Activated naive CD4-positive, alpha-beta T cell treated with anti-CD3 and anti-CD28 coated beads for 36 hours (primary cell): ENCODE measurements at places on chromosomes 2 and 18. TPM values are rescaled to one million over a fixed set of nuclear protein-coding genes. Genes with fewer than 3 reads are reported as not detected.

Gene KIF5C
- total RNA-seq, result 18.6 TPM

Gene SERPINB4
- total RNA-seq, result not detected

Gene AMER3
- not detected for total RNA-seq

Gene MRPL33
- total RNA-seq, result 60.5 TPM

Gene NR4A2
- 32.9 TPM for total RNA-seq

Gene MALL
- total RNA-seq, result 0.38 TPM

Gene CD8B2
- total RNA-seq, result not detected

Gene SLC40A1
- total RNA-seq, result 3.8 TPM

Gene IL36A
- total RNA-seq, result not detected

Gene TRIM43
- total RNA-seq, result not detected

Gene TUBA4B
- total RNA-seq, result not detected
